HFFc6 (cell line): ENCODE measurements at places on chromosomes 4 and X. TPM values are rescaled to one million over a fixed set of nuclear protein-coding genes. Genes with fewer than 3 reads are reported as not detected.

The TLR2 gene
- total RNA-seq = not detected in 3 replicates

The ENPP6 gene
- not detected in 3 replicates for total RNA-seq

The TBC1D8B gene
- total RNA-seq = 13.7 to 18.0 TPM (median 14.5 TPM) in 3 replicates

- no peak for DNase-seq
Observed at GRCh38 chr4:111991163-111991562, 154.1 kb upstream of the FAM241A start.

GRCh38 chr4:3360777-3361176 is 68.0 kb downstream of the RGS12 start:
- no peak for DNase-seq

GRCh38 chrX:3166670-3167455 is 125.6 kb downstream of the ARSF start:
- DNase-seq = no peak

DNA sequence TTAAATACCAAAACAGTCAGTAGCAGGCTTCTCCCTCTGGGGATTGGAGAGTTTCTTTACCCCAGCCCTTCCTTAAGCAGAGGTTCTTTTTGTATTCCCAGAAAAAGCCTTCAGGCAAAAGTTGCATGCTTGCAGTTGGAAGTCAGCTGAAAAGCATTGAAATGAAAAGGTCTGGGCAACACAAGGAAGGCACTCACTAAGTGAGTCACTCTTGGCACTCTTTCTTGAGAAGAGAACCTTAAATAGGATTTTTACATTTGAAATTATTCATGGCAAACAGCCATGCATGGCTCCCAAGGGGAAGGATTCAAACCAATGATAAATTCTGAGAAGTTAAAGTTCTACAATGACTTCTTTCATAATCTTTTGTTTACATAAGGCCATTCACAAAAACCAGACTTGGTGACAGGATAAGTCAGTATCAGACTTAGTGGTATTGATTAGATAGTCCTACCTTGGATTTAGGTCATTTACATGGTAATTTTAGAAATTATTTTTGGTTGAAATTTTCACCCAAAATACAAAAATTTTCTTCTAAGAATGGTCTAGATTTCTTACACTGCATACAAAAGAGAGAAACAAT is 2068.9 kb downstream of the PCDH7 start:
- DNase-seq = no peak

GRCh38 chr4:57059890-57060716 is 50.1 kb downstream of the IGFBP7 start:
- DNase-seq = no peak

DNA sequence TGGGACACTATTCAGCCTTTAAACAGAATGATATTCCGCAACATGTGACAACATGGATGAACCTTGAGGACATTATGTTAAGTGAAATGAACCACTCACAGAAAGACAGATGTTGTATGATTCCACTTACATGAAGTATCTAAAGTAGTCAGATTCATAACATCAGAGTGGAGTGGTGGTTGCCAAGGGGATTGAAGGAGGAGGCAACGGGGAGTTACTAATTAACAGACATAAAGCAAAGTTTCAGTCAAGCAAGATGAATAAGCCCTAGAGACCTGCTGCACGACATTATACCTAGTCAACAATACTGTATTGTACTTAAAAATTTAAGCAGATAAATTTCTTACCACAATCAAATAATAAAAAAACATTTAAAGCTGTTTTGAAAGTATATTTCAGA is 105.0 kb upstream of the NR0B1 start:
- DNase-seq = no peak

DNA sequence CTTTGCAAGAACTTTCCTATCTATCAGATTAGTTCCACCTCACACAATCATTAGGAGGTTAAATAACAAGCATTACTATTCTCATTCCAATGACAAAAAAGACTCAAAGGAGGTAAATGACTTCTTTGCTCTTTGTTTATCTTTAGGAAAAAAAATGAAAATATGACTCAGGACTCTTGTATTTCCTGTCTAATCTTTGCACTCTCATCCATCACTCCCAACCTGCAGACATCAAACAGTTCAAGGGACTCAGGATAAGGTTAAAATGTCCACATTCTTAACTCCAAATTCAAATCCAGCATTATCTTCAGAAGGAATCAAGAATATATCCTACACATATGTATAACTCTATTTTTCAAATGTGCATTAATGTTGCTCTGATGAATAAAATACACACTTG is 139.6 kb downstream of the UNC5C start:
- DNase-seq = no peak

DNA sequence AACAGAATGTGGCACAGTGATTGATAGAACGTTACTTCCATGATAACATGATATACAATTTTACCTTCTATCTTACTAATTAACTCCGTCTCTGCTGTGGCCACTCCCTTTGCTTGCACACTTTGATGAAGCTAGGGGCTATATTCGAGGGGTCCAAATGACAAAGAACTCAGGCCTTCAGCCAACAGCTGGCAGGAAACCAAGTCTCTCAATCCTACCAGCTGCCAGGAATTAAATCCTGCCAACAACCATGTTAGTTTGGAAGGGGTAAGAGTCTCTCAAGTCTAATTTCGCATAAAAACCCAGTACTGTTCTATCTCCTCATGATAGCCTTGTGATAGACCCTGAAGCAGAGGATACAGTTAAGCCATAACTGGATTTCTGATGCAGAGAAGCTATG is 1122.9 kb upstream of the PCDH10 start:
- DNase-seq = no peak

- peak; percentile 3 for DNase-seq
Observed at GRCh38 chrX:120514236-120514635, 45.1 kb upstream of the LAMP2 start.

GRCh38 chr4:1466034-1466862 is 60.0 kb upstream of the NKX1-1 start:
- DNase-seq = no peak

- no peak for DNase-seq
Observed at GRCh38 chr4:184422378-184422777, 52.0 kb downstream of the IRF2 start.
